Lower leg skin (tissue), 4 donors: ENCODE measurements at places on chromosomes 6 and 20.
A peak's percentile ranks its signal among the peaks of the same experiment; 100 is the strongest.

GRCh38 chr6:20808924-20809323 is 274.7 kb downstream of the CDKAL1 start:
- no peak for DNase-seq

DNA sequence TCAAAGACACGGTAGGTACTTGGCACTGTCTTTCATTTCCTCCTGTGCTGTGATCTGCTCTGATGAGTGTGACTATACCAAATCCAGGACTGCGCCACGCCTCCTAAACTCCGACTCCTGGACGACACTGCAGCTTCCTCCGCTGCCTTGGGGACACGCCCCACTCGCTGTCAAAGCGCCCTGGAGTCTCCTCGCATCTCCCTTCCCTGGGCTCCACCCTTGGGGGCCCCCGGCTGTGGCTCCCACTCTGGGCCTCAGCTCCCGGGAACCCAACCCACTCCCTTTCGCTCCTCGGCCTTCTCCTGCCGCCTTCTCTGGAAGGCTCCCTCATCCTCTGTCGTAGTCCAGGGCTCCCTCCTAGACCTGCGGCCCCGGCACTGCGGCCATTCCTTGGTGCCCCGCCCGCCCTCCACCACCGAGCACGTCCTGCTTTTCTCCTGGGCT is 61.2 kb downstream of the RSPH3 start:
- DNase-seq = no peak

DNA sequence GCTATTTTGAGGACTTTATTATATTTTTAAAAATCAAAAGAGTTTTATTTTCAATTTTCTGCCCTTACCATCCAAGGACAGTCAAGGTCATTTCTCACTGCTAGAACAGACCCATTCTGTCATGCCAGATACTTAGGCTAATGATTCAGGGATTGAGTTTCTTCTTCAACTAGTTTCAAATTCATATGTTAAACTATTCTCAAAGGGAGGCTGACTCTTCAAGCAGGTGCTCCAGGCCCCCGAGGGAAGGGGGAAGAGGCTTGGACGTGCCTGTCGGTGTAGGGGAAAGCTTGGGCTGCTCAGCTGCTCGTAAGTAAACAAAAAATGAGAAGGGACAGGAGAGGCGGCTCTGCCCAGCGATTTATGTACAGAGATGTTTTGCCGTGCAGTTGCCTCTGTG is 69.4 kb upstream of the MYLIP start:
- DNase-seq = no peak

DNA sequence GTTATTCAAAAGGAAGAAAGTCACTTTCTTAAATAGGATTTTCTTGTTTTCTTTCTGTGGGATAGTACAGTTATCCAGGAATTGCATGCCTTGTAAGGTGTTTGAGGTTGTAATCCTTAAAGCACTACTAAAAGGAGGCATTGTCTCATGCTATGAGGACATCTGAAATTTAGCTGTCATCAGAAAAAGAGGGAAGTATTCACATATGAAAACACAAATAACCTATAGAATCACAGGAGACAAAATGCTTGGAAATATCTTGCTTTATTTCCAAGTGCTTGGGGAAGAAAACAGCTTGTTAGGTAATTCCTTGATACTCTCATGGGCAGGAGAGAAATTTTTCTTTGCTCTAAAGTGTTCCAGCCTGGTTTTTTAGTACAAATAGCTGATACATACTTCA is 40.1 kb downstream of the HECA start:
- no peak for DNase-seq

DNA sequence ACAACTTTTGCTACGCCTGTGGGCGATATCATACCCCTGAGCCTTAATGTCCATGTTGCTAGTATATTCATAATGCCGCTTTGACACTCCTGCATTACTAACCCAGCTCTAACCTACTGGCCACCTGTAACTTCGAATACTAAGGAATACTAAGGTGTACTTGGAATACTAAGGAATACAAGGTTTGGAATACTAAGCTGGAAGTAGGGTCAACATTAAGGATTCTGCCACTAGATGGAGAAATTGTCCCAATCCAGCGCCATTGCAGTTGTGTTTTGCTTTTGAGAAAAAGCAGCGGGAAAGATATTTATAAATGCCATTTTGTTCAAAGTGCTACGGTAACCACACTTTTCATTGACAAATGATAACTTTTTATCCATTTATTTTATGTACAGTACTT is 10.7 kb downstream of the TBXT start:
- DNase-seq = no peak

DNA sequence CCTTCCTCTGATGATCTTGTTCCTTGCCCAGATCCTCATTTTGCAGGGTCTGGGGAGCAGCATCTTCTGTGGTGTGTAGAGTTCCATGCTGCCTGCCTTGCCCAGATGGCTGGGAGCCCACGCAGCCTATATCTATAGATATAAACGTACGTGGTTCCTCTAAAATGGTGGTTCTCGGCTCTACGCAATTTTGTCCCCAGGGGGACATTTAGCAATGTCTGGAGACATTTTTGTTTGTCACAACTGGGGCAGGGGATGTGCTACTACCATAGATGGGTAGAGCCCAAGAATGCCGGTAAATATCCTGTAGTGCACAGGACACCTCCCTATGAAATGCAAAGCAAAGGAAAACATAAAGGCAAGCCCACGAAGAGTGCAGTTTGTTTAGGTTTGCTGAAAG is 98.4 kb upstream of the SPACA1 start:
- no peak for DNase-seq

DNA sequence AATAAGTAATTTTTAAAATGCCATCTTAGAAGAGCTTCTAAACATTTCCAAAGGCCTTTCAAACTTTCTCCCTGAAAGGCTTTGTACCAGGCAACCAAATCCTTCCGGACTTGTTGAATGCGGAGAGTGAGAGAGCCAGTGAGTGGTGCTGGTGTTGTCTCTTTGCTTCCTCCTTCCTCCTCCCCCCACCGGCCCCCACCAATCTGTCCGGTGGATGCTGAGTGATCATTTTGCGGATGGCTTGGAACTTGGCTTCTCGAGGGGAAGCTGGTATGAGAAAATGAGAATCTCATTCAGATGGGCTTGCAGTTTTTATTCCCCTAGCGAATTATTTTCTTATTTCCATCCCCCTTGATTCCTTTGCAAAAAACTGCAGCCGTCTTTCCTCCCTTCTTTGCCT is 97.3 kb downstream of the ANKRD60 start:
- DNase-seq = peak; percentile 85

GRCh38 chr6:2961506-2961905 is 9.9 kb downstream of the SERPINB6 start:
- DNase-seq = peak; percentile 72

DNA sequence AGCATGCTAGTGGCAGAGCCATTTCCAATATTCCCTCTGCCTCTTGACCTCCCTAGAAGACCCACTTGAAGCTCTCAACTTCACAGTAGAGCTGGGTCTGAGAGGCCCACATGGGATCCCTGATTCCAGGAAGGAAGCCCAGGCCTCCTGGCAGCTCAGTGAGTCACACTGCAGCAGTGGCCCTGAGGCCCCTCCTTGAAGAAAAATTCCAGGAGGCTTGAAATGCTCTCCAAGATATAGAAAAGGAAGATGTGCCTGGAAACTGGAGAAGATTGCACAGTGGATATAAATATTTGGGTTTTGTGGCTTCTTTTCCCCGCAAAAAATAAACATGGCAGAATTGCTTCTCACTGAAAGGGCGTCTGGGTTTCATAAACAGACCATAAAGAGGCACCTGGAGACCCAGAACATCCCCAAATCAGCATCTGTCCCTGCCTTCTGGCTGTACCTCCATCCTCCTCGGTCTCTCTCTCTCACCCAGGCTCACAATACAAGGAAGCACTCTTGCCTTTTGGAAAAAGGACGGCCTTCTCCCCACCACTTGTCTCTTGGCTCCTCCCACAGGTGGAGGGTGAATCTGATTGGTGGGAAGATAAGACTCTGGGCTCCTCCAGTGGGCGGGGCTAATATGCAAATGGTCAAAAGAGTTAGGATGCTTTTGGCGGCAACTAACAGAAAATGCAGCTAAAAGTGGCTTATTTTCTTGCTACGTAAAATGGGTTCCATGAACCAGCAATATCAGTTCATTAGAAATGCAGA is 200.0 kb upstream of the SULF2 start:
- DNase-seq = peak; percentile 57

- DNase-seq = no peak
Observed at GRCh38 chr20:46021361-46022359, 7.4 kb upstream of the SLC12A5 start.

GRCh38 chr6:97215157-97215769 is 67.8 kb downstream of the MMS22L start:
- no peak for DNase-seq

DNA sequence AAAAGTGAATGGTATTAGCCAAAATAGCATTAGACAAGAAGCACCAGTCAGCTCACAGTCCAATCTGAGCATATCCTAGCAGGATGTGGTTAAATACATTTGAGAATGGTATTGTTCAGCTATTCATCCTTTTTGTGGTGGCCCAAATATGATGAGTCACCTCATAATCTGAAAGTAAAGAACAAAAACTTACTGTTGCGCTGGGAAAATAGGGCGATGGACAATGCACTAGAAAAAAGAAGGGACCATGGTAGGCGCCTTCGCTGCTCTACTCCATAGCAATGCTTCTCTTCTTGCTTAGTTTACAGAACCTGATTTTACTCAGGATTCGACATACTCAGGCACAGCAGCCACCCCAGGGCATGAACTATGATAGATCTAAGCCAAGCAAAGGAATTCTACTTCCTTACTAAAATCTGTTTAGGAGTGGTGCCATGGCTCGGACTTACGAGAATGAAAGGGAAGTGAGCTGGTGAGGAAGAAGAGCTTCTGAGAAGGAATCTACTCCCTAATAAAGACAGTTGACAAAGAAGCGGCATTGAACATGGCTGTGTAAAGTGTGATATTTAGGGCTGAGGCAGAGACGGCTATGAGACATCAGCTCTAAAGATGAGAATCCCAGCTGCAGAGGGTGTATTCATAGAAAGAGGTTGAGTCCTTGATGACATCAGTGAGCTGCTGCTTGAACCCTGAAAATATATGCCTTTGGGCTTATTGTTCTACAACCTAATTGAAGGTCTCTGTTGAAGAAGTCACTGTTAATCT is 16.6 kb upstream of the FBXO9 start:
- no peak for DNase-seq

GRCh38 chr6:15573384-15573783 is 89.4 kb downstream of the DTNBP1 start:
- DNase-seq = no peak

GRCh38 chr6:143676437-143677045 is 1.2 kb upstream of the PHACTR2 start:
- no peak for DNase-seq

GRCh38 chr6:12110523-12111362 is 98.6 kb downstream of the HIVEP1 start:
- DNase-seq = no peak

DNA sequence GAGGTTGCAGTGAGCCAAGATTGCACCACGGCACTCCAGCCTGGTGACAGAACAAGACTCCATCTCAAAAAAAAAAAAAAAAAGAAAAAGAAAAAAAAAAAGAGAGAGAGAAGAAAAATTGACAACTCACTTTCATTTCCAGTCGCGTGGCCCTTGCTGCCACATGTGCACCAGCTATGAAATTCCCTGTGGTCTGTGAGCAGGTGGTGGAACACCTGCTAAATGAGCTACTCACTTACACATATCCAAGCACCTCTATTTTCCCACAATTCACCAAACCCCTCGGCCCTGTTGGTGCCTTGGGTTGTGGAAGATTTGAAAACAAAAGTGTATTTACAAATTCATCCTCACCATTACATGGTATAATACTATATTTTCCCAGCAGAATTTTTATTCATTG is 105.2 kb upstream of the ASF1A start:
- DNase-seq = no peak

DNA sequence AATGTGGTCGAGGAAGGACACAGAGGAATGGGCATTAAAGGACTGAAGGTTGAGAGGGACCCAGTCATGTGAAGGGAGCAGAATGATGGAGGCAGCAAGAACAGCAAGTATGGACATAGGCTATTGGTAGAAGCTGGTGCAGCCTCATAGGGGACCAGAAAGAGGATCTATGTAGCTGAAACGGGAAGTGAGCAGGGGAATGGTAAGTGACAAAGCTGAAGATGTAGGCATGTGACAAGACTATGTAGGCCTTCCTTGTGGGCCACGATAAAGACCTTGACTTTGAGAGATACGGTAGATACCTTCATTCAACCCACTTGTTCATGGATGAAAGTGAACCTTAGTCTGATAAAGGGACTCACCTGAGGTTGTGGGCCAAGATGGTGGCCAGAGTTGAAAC is 3.5 kb downstream of the CTNNBL1 start:
- DNase-seq = no peak

GRCh38 chr6:64062960-64063683 is 427.5 kb downstream of the PHF3 start:
- no peak for DNase-seq

DNA sequence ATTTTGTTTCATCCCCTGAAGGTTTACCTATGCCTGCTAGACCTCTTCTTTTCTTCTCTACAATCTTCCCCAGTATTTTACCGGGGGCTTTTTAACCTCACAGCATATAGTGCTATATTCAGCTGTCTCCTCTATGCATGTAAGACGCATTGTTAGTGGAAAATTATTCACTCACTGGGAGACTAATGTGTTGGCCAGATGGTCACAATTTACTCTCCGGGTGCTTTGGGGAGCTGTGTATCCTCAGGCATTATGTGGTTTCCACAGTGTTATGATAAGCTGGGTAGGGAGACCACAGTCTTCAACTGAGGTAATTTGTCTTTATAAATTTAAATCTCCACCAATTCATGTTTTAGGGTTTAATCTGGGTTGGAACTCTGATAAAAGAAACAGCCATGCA is 553.8 kb upstream of the PTCHD4 start:
- no peak for DNase-seq

DNA sequence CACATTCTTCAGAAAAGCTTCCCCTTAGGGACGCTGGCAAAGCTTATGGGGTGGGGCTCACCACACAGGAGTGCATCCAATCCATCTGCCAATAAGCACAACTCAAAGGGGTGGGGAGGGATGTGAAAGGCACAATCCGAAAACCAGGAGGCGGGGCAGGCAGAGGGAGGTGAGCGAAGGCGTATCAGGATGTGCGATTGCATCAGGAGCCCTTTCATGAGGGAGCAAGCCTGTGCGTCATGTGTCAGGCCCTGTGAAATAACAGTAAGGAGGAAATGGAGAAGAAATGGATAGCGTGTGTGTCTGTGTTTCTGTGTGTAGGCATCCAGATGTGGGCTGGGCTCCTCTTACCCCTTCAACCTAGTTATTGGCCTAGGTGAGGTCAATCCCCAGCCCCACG is 382.4 kb upstream of the CDH4 start:
- DNase-seq = no peak

DNA sequence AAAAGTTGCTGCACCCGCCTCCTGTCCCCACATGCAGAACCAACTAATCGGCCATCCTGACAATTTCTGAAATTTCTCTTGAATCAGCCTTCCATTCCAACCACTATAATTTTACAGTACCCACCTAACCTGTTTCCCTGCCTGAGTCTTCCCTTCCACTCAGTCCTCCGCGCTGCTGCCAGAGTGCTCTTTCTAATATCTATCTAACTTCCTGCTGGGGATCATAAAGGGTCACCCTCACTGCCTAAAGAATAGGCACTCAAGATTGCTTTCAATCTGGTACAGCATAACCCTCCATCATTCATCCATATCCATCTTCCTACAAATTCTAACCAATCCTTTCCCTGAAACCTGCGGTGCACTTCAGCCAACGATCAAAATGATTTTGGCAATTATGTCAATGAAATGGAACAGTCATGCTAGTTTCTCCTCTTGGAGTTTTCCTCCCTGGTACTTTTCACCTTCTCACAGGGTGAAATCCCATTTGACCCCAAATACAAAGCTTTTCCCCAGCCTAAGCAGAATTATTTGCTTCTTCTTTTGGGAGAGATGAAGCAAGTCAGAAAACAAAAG is 117.5 kb upstream of the BEND6 start:
- DNase-seq = no peak

- no peak for DNase-seq
Observed at GRCh38 chr20:47727170-47727880, 58.0 kb downstream of the SULF2 start.
